HuH-7 (cell line): ENCODE measurements at places on chromosomes 2 and 18.

DNA sequence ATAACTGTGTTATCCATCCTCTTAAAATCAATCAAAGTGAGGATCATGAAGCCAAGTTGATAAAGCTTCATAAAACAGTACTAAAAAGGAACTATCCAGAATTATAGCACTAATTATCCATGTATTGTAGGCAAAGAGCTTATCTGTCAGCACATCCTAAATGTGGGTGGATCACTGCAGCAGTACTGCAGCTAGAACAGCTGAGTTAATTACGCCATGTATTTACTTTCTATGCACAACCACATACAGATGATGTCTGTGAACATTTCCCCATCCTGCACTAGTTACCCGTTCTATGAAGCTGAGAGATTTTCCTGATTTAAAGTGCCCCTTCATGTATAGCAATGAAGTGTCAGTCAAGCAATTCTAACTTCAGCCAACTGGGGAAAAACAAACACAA lies 96.6 kb downstream of the RAPH1 start:
- no peak for DNase-seq

DNA sequence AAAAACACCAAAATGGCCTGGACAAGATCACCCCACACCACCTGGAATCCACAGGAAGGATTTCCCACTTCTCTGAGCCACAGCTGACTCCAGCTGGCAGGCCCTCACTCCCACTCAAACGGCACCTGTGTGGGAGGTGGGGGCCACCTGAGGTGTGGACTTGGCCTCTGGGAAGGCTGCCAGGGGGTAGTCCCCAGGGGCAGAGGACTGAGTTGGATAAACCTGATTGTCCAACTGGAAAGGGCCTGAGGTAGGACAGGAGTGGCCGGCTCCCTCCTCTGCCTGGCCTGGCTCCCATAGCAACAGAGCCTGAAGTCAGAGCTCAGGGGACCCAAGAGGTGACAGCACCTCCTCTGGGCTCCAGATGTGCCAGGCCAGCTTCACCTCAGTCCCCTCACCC lies 300.2 kb downstream of the CELF4 start:
- DNase-seq: no peak

DNA sequence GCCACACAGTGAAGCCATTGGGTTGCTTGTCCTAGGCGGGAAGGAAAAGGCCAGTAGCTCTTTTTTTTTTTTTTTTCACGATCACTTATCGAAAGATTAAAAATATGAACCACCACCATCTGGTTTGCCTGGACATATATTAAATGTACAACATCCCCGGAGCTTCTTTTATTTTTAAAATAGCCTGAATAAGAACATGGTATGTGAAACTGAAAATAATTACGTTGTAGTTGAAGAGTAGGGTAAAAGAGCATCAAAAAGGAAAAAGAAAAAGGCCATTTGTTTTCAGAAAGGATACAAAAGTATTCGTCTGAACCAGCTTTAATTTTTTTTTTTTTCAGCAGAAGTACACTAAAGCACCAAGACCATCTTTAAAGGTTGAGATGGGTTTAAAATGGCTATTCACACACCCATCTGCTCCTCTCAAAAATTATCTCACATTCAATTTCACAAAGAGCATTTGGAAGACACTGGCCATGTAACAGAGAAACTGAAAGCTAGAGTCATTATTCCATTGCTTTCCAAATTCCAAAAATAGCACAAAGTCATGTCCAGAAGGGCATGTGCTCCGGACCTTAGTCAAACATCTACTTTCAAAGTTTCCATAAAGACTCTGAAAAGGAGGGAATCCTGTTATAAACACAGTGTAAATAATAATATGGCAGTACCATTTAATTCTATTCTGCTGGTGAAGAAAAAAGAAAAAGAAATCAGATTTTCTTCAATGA lies 82.9 kb downstream of the SCN3A start:
- no peak for DNase-seq

DNA sequence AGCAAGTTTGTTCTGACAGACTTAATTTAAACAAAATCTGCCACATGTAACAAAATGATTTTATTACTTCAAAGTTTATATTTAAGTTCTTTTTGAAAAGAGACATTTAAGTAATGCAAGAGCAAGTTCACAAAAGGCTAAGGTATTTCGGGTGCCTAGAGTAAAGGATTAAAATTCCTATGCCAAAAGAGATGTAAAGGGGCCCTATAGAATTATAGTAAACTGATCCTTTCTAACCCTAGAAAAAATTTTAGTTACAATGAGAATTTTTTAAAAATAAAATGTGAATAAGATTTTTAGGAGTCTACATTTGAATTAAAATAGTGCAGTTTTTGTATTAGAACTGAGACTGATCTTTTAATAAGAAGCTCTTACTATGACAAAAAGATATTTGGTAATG lies 147.1 kb downstream of the PLEKHA3 start:
- no peak for DNase-seq

DNA sequence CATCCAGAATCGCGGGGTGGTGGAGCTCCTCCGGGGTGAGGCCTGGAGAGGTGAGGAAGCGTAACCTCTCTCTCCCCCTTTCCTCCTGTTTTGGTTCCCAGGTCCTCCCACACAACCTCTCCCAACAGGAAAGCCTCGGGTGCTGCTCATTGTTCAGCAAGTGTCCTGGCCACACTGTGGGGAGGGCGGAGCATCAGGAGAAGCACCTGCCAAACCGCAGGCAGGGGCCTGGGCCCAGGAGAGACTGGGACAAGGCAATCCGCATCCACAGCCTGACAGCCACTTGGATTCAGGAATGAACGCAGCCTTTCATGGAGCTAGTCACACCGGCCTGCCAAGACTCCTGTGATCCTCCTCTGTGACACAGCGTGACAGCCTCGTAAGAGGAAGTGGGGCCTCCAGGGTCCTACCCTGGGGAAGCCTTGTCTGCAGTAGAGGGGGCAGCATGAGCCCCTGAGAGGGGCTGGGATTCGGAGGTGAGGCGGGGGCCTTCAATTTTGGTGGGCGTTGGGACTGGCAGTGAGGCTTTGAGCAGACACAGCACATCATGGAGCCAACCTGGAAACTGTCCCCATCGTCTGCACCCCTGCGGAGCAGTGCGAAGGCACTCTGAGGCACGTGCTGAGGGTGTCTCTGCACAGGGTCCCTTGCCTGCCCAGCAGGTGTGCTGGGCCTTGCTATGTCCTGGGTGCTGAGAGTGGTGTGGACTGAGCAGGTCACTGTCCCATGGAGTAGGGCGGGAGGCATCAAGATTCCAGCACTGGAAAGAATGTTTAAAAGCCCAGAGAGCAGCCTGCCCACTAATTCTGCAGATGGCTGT lies 62.2 kb downstream of the EDAR start:
- no peak for DNase-seq

DNA sequence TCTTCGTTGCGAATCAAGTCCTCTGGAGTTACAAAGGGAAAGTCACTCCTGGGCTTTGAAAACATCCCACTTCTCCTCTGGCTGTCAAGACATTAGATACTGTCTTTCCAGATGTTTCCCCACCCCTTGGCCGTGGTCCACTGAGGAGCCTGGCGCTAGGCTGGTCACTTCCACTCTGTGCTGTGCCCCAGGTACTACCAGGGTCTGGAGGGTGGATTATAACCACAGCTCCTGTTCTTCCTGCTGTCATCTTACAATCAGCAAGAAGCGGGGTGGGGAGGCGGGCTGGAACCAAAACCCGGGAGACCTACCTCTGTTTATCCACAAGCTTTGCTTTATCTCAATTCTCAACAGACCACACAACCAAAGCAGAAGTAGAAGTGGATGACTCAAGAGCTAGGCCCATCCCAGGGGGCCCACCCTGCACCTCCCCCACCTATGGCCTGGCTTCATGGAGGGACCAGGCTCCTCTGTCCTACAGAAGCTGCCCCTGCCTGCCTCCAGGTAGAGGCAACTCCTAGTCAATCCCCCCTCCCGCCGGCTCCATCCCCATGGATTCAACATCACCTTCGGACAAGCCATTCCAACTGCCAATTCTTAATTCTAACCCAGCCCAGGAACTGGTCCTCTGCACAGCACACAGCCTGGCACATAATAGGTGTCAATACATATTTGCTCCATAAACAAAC lies 17.8 kb downstream of the SMAD7 start:
- no peak for DNase-seq

- no peak for DNase-seq
Measured at GRCh38 chr18:9719421-9719981, 11.4 kb downstream of the RAB31 start.

- no peak for DNase-seq
Measured at GRCh38 chr18:54232485-54233227, 8.2 kb upstream of the MBD2 start.
